ENCODE measurements at places on chromosomes 5 and 9.

- no peak for DNase-seq
These were observed 391.6 kb upstream of the RPS23 start for GRCh38 chr5:82669720-82670119.

GRCh38 chr9:130845901-130846481, 10.9 kb downstream of the ABL1 start:
- DNase-seq, result no peak

DNA sequence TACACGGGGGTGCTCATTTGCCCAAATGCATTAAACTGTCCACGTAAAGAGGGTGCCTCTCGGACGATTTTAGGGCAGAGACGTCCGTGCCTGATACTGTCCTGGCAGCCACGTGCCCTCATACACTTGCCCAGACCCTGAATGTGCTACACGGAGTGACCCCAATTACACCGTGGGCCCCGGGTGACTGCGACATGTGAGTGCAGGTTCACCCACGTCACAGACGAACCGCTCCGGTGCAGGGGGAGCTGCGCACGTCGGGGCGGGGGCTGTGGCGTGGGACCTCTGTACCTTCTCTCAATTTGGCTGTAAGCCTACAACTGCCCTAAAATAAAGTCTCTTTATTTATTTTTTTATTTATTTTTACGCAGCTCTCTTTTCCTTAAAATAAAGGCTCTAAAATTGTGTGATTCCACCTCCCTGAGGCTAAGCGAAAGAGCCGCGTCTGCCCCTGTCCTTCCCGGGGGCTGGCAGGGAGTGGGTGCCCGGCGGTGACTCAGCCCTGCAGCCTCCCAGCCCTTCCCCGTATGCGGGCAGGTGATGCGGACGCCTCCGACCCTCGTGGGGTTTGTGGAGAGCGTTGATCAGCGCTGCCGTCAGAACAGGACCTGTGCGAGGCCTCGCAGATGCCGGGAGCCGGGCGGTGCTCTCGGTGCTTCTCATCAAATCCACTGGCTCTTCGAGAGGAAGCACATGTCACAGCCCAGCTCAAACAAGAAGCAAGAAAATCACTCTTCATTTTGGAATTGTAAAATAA, 9.2 kb upstream of the EGFL7 start:
- DNase-seq, result no peak

DNA sequence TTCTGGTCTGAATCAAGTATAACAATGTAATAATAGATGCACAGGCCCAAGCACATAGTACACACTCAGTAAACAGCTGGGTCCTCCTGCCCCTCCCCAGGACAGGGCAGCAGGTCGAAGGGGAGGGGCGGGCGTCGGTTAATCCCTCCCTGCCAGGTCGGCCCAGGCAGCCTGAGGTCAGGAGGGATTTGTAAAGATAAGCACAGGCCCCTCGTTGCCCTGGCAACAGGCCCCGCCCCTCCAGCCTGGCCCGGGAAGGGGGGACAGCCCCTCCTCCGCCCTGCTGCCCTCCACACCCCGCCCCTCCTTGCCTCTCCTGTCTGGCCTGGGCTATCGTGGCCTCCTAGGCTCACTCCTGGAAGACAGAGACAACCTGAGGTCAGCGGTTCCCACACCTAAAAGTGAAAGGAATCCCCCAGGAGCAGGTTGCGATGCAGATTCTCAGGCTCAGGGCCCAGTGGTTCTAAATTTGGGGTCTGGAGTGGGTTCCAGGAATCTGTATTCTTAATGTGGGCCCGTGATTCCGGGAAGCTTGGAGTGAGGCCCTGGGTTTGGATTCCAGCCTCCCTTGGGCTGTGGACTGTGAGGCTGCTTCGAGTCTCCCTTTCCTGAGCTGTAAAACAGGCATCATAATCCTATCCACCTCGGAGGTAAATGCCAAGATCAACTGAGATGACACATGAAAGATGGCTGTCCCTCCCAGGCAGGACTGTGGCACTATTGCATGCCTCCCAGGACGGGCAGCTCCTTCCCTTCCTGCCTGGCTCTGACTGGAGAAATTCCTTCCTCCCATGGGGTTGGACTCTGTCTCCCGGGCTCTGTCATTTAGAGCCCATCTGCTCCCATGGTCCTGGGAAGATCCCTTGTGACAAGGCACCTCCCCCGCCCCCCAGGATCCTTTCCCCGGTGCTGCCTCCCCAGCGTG, 4.4 kb downstream of the CRB2 start:
- DNase-seq, result peak; percentile 51

- DNase-seq, result no peak
These were observed 194.2 kb downstream of the ATP10B start for GRCh38 chr5:160657622-160658458.

GRCh38 chr5:60763061-60763460, 63.1 kb upstream of the DEPDC1B start:
- no peak for DNase-seq

GRCh38 chr9:111483858-111484571, at the start of gene ECPAS:
Gene ECPAS, minus strand, starts transcription at chr9:111484383. Its CDS starts 11,465 bp downstream, at chr9:111472918.
- DNase-seq, result no peak

DNA sequence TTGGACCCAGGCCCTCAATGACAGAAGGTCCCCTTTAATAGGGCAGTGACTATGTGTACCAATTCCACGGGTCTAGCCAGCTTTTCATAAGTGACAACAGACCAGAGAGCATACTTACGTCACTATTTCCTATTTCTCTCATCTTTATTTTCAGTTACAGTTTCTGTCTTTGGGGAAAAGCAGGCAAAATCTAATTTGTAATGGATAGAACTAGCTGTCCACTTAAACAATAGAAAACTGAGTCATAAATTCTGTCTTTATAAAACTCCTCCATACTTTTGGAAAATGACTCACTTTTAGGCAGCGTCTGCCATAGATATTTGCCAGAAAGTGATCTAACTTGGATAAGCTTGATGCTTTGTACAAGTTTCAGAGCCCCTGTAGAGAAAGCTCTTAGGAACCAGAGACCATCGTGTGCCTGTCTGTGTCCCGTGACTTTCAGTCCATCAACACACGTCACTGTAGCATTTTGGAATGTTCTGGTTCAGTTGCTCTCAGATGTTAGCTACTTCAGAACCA, 101.9 kb downstream of the F2RL2 start:
- DNase-seq, result no peak

- no peak for DNase-seq
These were observed 363.6 kb upstream of the CYLC2 start for GRCh38 chr9:102631559-102631958.

- DNase-seq, result no peak
These were observed 123.4 kb upstream of the APC start for GRCh38 chr5:112614285-112614684.

DNA sequence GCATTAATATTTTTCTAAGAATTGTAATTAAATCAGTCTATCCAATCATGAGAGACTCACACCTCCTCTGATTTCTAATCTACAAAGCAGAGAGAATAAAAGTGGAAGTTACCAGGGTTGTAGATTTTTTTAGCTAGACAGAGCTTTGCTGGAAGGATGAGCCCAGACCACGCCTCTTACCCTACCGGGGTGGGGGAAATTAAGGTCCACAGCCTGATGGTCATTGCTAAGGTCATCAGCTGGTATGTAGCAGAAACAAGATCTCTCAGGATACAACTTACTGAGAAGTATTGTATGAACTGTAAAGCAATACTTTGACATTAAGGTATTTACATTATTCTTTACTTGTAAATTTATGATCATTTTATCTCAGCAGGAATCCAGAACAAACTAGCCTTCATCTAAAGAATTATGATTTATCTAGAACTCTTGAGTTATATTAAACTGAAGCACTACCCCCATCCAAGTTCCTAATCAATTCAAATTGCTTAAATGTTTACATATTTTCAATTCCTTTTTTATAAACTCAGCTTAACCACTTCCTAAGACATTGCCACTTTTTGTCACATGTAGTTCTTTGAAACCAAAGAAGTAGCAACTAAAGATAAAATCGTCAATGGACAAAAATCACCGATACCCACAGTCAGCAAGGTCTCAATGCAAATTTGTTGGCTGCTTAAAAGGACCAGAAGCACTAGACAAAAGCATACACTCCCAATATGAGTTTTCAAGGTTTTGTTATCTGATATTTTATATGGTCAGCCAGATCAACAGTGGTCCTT, 225.8 kb upstream of the DAPK1 start:
- DNase-seq, result no peak

- DNase-seq, result no peak
These were observed 6.4 kb upstream of the AGPAT2 start for GRCh38 chr9:136693490-136694162.

DNA sequence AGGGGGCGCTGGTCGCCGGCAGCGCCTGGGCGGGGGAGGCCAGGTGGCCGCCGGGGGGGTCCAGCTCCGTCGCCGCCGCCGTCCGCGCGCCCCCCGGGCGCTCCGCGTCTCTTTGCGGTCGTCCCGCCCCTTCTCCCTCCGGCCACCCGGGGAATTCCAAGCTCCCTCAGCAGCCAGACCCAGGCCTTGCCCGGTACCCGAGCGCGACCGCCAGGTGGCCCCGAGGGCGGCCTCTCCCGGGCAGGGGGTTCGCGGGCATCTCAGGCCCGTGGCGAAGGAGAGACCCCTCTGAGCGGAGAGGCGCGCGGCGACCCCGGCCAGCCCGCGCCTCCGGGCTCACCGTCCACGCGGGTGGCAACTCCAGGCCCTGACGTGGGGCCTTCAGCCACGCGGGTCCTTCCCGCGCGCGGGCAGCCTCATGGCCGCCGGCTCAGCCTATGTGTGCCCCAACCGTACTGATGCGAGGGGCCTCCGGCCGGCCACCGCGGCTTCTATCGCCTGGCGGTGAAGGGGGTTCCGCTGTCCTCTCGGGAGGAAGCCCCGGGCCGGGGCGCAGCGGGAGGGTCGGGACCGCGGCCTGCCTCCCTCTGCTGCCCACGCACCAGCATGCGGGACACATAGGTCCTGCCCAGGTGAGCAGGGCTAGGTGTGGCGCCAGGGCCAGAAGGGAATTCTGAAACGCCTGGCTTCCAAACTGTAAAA, 529 bp upstream of the NRARP start:
- no peak for DNase-seq

GRCh38 chr5:3325201-3325971, 270.2 kb upstream of the IRX1 start:
- DNase-seq, result no peak

DNA sequence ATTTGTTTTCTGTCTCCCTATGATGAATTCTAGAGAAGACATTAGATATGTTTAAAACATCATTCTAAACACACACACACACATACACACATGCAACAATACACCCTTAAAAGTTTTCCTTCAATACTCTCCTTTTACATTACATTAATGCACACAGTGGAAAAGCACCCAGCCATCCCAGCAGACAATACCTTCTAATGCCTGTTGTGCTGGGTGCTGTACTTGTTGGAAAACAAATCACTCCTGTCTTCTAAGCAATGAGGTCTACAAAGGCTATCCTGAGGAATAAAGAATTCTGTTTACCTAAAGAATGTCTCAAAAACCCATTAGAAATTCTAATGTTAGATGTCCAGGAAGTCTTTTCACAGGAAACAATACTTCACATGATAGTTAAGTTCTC, 259.1 kb upstream of the PPP1R2B start:
- DNase-seq, result no peak

All from thymus (tissue), 14 donors.